ENCODE measurements at places on chromosomes 1 and 21. TPM values are rescaled to one million over a fixed set of nuclear protein-coding genes. Genes with fewer than 3 reads are reported as not detected.
A peak's percentile ranks its signal among the peaks of the same experiment; 100 is the strongest.

ETV3L gene
- total RNA-seq = not detected

BMP8A gene
- 2.9 TPM for total RNA-seq

DNA sequence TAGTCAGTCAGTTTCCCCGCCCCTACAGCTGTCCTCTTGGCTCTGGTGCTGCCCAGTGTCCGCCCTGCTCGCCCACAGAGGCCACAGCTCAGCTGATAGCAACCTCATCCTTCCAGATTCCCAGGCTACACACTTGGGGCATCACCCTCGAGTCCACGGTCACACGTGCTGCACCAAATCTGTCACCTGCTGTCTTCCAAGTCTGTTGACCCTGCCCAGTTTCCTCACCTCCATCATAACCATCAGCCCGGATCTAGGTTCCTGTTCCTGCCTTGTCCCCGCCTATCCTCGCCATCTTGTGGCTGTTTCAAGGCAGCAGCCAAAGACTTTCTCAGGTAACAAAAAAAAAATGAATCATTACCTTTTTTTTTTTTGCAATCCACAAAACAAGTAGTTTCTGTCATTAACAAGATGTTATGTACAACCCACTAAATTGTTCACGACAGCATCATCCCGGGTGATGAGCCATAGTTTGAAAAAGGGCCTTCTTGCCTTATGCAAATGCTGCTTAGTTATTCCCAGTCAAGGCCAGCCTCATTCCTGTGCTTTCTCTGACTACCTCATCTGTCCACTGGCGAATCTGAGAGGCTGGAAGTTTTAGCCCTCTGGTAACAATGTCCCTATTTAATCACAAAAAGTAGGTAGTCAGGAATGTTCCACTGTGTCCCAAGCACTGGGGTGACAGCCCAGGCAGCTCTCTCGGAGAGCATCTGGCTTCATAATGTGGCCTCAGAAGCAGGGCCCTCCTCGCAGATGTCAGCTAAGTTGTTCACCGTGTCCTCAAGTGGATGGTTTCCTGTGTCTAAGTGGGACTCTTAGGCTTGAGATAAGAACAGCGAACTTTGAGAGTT is 4.9 kb upstream of the MIIP start:
- H3K4me1 ChIP-seq = peaks cover 8% of the 10 kb centered on the region
- no peaks in the 10 kb centered on the region for H3K27me3 ChIP-seq
- DNase-seq = no peak

DNA sequence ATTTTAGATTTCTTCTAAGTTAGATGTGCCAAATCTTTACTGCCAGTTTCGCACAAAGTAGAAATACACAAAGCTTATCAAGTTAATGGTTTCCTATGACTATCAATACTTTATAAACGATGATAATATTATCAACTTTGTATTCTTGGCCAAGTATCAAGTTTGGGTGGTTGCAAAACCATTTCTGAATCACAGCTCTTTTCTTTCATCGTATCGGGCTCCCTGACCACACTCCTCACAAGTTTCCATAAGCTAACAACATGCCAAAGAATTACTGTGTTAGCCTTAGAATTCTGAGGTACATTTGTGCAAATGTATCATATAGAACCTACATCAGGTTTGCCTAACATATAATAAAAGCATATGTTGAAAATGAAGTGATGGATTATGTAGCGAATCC is 311.0 kb downstream of the KCTD3 start:
- H3K27ac ChIP-seq = no peak overlapping the region
- DNase-seq = no peak
- H3K4me1 ChIP-seq = no peaks in the 10 kb centered on the region
- H3K36me3 ChIP-seq = no peaks in the 10 kb centered on the region
- H3K27me3 ChIP-seq = no peaks in the 10 kb centered on the region
- no peak overlapping the region for H3K4me3 ChIP-seq

DNA sequence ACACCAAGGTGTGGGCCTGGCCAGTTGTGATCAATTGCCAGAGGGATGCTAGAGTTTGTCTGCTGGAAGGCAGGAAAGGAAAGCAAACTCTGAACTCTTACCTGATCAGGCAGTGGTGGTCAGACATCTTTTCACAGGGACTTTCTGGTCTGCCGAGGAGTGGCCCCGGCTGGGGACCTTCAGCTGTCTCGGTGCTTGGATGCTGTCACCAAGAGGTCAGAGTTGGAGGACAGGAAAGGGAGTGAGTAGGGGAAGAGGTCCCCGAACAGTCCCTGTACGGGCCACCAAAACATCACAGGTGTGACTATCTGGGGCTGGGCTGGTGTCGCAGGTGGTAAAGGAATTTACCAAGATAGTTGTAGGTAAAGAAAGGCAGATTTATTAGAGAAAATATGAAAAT is 17.7 kb upstream of the METTL13 start:
- DNase-seq = no peak
- H3K4me3 ChIP-seq = no peak overlapping the region
- H3K4me1 ChIP-seq = no peaks in the 10 kb centered on the region
- no peak overlapping the region for H3K27ac ChIP-seq
- H3K27me3 ChIP-seq = no peaks in the 10 kb centered on the region
- no peaks in the 10 kb centered on the region for H3K36me3 ChIP-seq

- no peak overlapping the region for H3K4me3 ChIP-seq
- no peaks in the 10 kb centered on the region for H3K27me3 ChIP-seq
- H3K4me1 ChIP-seq = peaks cover 13% of the 10 kb centered on the region
These were observed 86.4 kb downstream of the KCNK1 start for GRCh38 chr1:233700338-233700737.

GRCh38 chr1:172180501-172181285 is 239.8 kb upstream of the C1orf105 start:
- H3K4me1 ChIP-seq = peaks cover 26% of the 10 kb centered on the region
- H3K27me3 ChIP-seq = no peaks in the 10 kb centered on the region
- peak overlapping the region; percentile 20 for H3K4me3 ChIP-seq

GRCh38 chr1:15116966-15117365 is 36.6 kb upstream of the TMEM51 start:
- no peak overlapping the region for H3K4me3 ChIP-seq
- no peaks in the 10 kb centered on the region for H3K27me3 ChIP-seq
- H3K36me3 ChIP-seq = no peaks in the 10 kb centered on the region
- H3K27ac ChIP-seq = no peak overlapping the region
- no peak for DNase-seq

DNA sequence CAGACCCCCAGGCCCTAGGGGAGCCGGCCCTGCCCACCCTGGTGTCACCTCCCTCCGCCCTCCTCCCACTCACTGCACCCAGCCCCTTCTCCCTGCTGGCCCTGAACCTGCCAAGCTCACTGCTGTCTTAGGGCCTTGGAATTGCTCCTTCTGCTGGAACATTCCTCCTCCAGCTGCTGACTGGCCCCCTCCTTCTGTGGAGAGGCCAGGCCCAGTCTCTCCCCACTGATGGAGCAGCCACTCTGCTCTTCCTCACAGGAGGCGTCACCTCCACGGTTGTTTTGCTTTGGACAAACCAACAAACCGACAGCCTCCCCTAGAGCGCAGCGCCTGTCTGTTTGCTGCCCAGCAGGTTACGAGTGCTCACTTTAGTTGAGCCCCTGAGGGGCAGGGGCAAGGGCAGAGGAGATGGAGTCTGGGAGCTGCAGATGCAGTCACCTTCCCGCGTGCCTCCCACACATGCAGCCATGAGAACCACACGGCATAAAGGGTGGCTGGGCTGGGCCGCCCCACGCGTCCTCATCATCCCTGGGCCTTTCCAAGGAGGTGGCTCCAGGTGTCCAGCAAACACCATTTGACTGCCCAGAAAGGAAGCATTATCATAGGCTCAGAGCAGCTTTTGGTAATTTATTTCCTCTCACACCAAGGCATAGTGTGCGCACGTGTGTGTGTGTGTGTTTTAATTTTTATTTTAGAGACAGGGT is 9.4 kb downstream of the OXCT2 start:
- no peaks in the 10 kb centered on the region for H3K4me1 ChIP-seq
- DNase-seq = no peak
- peaks cover 9% of the 10 kb centered on the region for H3K36me3 ChIP-seq
- no peaks in the 10 kb centered on the region for H3K27me3 ChIP-seq
- no peak overlapping the region for H3K27ac ChIP-seq

DNA sequence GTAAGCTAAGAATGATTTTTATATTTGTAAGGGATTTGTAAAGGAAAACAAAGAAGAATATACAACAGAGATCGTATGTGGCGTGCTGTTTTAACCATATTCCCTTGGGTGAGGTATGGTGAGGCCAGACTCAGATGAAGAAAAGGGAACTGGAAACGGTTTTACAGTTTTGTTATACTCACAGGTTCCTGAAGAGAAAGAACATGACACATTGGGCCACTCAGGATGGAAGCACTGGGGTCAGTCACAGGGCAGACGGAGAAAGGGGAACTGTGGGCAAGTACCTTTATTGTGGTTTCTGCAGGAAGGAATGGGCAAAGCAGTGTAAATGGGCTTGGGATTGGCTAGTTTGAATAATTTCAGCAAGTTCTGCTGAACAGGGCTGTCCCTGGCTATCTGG is 177.4 kb downstream of the LBR start:
- no peak overlapping the region for H3K27ac ChIP-seq
- no peaks in the 10 kb centered on the region for H3K4me1 ChIP-seq

All from vagina (tissue), 2 donors.